GM12891 (cell line): ENCODE measurements at places on chromosomes 2 and 18.
A peak's percentile ranks its signal among the peaks of the same experiment; 100 is the strongest.

GRCh38 chr2:111168528-111169239 is 48.0 kb downstream of the BCL2L11 start:
- peak; percentile 34 for DNase-seq

DNA sequence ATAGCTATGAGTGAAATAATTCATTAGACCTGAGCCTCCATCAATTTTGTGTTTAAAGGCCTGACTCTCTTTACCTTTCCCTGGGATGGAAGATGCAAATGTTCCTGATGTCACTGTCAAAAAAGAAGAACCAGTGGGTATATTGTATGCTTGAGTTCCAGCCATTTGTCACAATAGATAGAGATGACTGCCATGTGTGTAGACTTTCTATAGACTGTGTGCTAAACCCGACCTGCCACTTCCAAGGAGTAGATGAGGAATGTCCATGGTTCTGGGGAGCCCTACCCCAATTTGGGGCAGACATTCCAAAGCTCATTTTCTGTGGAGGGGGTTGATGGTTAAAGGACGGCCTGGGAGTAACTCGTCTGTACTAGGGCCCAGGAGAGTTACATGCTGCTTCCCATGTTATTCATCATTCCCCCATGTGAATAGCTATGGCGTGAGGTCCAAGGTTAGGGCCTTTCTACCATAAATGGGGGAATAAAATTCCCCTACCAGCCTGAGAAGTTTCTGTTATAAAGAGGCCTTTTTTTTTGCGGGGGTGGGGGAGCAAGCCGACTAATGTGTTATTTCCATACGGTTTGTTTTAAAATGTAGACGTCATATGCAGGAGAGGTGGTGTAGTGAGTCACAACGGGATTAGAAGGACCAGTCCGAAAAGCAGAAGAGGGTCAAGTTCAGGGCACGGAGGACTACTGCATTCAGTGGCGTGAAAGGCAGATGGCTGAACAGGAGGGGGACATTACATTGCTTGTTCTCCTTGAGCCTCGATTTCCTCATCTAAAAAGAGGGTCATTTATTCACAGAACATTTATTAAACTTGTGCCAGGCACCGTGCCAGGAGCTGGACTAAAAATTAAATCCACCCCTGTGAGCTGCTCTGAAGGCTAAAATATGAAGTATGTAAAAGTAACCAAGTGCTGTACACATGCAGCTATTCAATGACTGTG is 24.0 kb downstream of the IL1B start:
- no peak for DNase-seq

DNA sequence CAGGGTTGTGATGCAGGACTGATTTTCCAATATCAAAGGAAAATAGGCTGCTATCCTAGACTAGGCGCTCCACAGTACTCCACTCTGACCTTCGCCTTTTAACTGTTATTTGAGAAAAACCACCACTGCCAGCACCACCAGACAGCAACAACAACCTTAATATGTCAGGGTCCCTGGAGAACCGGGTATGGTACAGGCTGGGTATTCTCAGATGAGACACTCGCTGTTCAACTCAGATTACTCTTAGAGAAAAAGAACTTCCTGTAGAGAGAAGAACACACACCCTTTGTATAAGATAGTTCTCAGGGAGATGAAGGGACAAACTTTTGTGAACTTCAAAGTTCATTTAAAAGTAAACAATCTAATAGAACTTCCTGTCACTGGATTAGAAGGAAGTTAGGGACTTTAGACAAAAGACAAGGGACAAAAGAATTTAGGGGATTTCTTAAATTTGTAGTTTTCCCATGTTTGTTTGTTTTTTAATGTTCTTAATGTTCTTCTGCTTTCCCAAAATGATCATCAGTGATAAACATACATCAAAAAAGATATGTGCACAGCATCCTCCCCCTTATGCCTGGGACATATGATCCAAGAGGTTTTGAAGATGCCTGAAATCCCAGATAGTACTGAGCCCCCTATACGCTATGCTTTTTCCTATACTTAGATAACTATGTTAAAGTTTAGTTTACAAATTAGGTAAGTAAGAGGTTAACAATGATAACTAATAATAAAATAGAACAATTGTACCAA is 41.3 kb upstream of the PPP1R1C start:
- DNase-seq, result no peak

GRCh38 chr2:72946466-72946865 is 29.1 kb downstream of the EMX1 start:
- DNase-seq, result no peak

- peak; percentile 13 for DNase-seq
These were observed 3.5 kb downstream of the ADCYAP1 start for GRCh38 chr18:907885-908757.

DNA sequence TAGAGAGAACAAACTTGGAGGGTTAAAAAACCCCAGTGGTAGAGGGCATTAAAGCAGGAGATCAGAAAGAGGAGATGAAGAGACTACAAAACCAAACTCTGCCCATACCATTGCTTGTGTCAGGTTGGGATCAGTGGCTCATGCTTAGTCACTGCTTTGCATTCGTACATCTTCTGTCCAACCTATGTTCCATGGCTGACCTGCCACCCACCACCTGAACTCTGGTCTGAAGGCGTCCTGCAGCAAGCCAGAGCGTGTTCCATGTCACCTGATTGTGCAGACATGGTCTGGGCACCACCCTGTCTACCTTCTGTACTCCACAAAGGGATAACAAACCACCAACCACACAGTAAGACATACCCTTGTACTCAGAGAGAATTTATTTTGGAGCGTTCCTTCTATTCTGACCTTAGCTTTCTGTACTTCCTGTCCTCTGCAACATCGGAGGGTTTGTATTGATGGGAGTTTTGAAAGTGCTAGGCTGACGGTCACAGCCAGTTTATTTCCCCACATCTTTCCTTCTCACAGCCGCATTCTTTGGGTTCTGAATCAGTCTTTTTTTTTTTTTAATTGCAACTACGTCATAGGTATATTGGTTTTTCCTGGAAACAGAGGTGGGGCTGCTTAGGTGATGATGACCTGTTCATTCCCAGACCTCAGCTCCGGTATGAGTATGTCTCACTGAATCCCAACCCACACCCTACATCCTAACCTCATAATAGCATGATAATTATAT is 88.3 kb downstream of the SOWAHC start:
- no peak for DNase-seq

- DNase-seq, result no peak
These were observed 32.9 kb downstream of the MTERF4 start for GRCh38 chr2:241068942-241069810.

DNA sequence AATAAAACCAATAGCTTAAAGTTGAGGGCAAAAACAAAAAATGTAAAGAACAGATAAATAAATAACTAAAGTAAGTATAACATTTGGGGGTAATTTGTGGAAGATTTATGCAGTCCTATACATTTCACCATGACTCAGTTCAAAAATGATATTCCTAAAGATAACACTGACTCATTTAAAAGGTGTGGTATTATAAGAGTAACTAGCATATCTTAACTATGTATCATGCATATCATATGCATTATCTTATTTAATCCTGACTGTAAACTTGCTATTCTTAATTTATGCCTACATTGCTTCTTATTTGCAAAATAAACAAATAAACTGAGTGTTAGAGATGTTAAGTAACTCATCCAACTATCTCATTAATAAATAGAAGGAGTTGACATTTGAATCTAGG is 726.5 kb upstream of the PKDCC start:
- DNase-seq, result no peak

- no peak for DNase-seq
These were observed 51.8 kb upstream of the TTN start for GRCh38 chr2:178858896-178859625.

GRCh38 chr2:237706257-237706656 is 78.9 kb downstream of the LRRFIP1 start:
- DNase-seq, result no peak

DNA sequence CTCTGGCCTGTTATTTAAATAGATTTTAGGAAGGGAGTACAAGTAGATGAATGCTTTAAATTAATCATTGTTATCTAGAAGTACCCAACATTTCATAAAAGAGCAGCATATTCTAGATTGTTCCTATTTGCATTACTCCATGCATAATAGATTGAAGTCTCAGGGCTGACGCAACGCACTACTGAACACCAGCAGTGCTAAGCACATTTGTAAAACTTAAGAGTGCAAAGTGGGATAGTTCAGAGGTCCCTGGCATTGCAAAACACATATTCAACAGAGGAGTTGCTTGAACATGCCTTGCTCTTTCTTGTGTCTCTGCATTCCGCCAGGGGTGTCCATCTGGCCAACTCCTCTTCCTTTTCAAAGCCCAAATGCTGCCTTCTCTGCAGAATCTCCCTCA is 22.3 kb downstream of the CDKL4 start:
- DNase-seq, result no peak

DNA sequence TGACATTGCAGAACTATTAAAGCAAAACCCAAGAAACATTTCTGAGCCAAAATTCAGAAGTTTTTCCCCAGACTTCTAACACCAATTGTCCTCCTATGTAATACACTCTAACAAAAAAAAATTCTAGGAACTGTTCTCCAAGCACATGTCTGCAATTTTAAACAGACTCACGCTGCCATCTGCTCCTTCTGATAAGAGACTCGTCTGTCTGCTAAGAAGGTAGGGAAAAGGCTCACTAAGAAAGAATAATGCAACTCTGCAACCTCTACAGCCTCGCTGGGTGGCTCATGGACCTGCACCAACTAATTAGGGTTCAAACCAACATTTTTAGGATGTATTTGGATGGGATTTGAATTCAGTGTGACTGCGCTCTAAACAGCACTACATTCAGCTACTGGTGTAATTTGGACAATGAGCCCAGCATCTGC is 366.5 kb downstream of the DSC3 start:
- no peak for DNase-seq

- no peak for DNase-seq
These were observed 16.6 kb downstream of the NPPC start for GRCh38 chr2:231909631-231910030.

- no peak for DNase-seq
These were observed 464.5 kb upstream of the SALL3 start for GRCh38 chr18:78514910-78515670.

GRCh38 chr18:49786019-49786720 is 27.2 kb downstream of the ACAA2 start:
- no peak for DNase-seq

GRCh38 chr2:180618570-180618969 is 361.8 kb upstream of the UBE2E3 start:
- no peak for DNase-seq

DNA sequence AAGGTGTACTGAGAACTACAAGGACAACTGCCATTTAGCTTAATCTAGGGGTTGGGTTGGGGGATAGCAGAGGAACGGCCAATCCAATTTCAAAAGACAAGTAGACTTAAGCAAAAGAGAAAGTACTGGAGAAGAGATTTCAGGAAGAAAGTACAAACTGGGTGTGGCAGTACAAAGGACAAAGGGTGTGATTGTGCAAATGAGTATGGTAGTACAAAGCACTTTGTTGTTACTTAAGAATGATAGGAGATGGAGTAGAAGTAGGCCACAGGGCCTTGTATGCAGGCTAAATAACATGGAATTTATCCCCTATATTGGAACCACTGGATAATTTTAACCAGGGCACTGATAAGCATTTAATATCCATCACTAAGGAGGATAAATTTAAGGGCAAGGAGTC is 4.7 kb upstream of the ORC2 start:
- no peak for DNase-seq

- DNase-seq, result no peak
These were observed 119.3 kb downstream of the ABCA12 start for GRCh38 chr2:215019085-215019484.

DNA sequence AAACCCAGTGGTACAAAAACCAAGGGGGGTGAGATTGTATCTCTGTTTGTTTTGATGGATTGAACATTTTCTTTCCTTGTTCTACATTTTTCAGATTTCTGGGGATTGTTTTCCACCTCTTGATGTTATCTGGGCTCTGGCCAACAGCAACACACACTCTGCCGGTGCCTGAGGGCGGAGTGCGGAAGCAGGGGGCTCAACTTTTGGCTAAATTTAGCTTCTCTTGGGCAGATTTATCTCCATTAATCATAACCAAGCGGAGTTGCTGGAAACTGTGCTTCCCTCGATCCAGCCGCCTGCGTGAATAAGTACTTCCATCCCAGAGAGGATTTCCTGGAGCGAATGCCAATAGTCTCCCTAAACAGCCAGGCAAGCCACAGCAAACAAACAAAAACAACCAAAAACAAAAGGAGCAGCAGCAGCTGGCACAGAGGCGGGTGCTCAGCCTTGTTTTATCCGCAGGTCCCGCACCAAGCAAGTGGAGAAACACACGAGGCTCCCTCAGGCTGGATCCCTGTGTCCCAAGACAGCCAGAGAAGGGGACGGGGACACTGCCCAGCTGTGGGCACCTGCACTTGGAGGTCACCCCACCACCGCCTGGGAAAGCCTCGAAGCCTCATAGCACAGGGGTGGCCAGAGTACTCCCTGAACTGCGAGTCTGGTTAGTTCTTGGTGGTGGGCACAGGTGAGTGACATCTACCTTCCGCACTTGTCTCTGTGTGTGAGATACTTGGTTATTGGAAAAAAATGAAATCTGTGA is 143.4 kb downstream of the NDUFA10 start:
- DNase-seq, result no peak

GRCh38 chr2:45953376-45954027 is 302.0 kb downstream of the PRKCE start:
- DNase-seq, result no peak

DNA sequence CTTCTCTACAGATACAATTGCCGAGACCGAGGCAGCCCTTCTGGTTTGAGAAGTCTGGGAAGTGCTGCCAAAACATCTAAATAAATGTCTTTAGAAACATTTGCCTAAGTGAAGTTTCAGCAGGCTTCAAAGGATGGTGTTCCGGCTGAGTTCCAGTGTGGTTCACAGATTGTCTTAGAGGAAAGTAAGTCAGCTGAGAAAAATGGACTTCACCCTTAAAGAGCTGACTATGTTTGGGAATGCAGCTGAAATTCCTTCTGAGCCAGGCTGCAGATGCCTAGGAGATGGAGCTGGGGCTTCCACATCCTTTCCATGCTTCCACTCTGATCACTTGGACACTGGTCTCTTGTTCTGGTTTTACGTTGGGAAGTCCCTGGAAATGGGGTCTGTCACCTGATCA is 83.6 kb downstream of the FHOD3 start:
- no peak for DNase-seq

- DNase-seq, result no peak
These were observed 13.3 kb downstream of the HK2 start for GRCh38 chr2:74847070-74847858.

GRCh38 chr2:53631313-53632125 is 136.1 kb upstream of the CHAC2 start:
- DNase-seq, result no peak

DNA sequence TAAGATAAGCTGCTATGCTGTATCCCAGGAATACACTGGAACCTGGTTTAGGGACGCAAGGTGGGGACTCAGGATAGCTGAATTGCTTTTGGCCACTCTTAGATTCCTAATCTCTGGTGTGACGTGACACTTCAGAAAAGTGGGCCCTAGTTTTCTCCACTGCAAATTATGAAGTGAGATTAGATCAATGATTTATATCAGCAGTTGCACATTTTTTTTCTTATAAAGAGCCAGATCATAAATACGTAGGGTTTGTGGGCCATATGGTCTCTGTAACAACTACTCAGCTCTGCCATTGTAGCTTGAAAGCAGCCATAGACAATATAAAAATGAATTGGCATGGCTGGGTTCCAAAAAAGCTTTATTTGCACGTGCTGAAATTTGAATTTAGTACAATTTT is 85.4 kb upstream of the CPO start:
- no peak for DNase-seq
